ENCODE measurements at places on chromosomes 4 and X.

GRCh38 chr4:73575660-73576059 lies 44.6 kb downstream of the RASSF6 start:
- DNase-seq = no peak

- no peak for DNase-seq
Measured at GRCh38 chr4:114595207-114595606, 3.4 kb upstream of the UGT8 start.

DNA sequence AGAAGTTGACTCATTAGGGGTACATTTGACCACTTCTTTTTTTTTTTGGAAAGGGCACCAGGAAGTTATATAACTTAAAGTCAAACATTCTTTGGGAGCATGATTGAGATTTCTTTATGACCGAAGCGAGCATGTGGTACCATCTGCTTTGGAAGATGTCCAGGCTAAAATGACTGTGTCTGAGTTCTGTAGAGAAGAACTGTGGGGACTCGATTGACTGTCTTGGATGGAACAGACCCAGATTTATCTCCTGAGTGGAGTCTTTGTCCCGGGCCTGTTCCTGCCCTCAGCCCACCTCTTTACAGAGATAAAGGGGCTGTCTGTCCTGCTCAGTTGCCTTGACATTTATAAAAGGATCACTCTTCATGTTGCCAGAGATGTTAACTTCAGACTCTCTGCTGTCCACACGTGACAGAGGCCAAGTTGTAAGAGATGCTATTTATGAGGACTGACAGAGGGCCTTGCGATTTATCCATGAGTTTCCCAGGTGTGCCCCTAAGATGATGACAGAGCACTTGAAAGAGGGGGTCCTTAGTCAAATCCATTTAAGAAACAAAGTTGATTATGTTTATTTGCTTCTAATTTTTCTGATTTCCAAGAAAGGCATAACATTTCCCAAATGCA lies 16.8 kb downstream of the SMIM20 start:
- DNase-seq = no peak

- no peak for DNase-seq
Measured at GRCh38 chr4:128831531-128832242, 22.2 kb downstream of the JADE1 start.

DNA sequence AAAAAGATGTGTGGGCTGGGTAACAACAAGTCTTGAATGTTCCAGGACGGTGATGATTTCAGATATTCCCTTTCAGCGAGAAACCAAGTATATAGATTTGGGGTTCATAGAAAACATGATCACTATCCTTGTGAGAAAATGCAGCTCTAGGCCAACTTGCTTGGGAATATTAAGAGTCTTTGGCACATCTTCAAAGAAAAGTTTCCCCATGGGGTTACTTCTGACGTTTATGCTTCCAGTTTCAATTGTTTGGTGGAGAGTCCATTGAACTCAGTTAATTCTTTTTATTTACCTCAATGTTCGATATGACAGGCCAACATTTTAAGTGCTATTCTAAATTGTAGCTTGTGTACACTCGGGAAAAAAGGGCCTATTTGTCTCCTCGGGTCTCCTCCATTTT lies 126.7 kb downstream of the NHS start:
- DNase-seq = no peak

GRCh38 chr4:76309939-76310550 lies 3.5 kb downstream of the STBD1 start:
- DNase-seq = no peak

- DNase-seq = no peak
Measured at GRCh38 chr4:1019320-1019719, 7.9 kb downstream of the FGFRL1 start.

DNA sequence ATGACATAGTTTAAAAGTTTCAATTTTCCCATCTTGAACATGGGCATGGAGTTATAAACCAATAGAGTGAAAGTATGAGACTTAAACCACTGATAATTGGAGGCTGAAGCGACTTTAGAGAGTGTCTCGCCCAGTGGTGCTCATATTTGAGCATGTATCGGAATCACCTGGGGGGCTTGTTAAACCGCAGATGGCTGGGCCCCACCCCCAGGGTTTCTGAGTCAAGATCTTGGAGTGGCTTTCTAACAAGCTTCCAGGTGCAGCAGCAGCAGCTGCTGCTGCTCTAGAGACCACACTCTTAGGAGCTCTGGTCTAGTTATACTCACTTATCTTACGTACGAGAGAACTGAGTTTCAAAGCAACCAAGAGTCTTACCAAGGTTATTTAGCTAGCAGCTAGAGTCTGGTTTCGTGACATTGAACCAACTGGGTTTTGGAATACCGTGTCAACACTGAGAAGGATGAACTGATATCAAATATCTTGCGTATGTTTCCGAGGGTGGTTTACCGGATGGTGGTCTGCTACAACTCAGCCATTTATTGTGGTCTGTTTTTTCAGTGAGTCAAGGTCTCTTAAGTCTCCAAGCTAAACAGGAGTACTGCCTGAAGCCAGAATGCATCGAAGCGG lies 5.9 kb downstream of the PHEX start:
- DNase-seq = no peak

GRCh38 chr4:113905301-113905700 lies 74.1 kb downstream of the ARSJ start:
- DNase-seq = no peak

DNA sequence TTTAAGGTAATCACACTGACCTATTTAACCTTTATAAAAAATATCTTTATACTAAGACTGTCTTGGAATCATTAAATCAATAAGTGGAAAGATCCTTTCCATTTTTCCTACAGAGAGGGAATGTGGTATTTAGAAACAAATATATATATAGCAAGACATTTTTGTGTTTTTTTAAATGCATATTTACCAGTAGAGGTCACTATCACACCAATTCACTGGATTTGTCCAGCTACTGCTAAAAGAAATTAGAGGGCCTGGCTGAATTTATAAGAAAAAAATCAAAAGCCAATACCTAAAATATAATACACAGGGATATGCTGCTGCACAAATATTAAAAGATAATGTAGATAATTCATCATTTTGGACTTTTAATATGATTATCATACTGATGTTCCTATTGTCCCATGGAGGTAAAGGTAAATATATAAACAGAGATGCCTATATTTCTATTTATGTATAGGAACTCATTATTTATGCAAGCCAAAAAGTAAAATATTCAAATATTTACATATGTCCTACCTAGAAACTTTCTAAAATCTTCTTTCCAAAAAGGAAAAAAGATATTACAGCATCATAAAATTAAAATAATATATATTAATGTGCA lies 69.5 kb downstream of the PDE5A start:
- DNase-seq = no peak

- no peak for DNase-seq
Measured at GRCh38 chr4:182177166-182177565, 66.0 kb upstream of the TENM3 start.

- no peak for DNase-seq
Measured at GRCh38 chr4:12846368-12846767, 637.8 kb downstream of the RAB28 start.
